ENCODE measurements at places on chromosomes 2 and 18. TPM values are rescaled to one million over a fixed set of nuclear protein-coding genes. Genes with fewer than 3 reads are reported as not detected.

ICOS gene
- not detected for total RNA-seq

ASTL gene
- not detected for total RNA-seq

KLHL14 gene
- 0.16 TPM for total RNA-seq

BBS5 gene
- total RNA-seq = 5.8 TPM

ABCG8 gene
- total RNA-seq = not detected
